ENCODE measurements at places on chromosomes 6 and 20. TPM values are rescaled to one million over a fixed set of nuclear protein-coding genes. Genes with fewer than 3 reads are reported as not detected.

The GTSF1L gene
- total RNA-seq: not detected

The LY6G5C gene
- 1.2 TPM for total RNA-seq

DNA sequence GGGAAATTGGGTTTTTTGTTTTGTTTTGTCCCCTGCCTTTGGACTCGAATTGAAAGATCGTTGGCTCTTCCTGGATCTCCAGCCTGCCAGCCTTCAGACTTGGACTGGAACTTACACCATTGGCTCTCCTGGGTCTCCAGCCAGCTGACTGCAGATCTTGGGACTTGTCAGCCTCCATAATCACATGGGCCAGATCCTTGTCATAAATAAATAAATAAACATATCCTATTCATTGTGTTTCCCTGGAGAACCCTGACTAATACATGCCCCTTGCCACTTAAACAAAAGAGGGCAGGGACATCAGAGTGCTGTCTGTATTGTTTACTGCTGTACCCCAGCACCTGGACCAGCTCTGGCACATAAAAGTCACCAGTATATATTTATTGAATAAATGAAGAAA lies 101.5 kb downstream of the CAP2 start:
- no peak for DNase-seq

GRCh38 chr6:101716810-101717209 lies 323.3 kb downstream of the GRIK2 start:
- DNase-seq: no peak

DNA sequence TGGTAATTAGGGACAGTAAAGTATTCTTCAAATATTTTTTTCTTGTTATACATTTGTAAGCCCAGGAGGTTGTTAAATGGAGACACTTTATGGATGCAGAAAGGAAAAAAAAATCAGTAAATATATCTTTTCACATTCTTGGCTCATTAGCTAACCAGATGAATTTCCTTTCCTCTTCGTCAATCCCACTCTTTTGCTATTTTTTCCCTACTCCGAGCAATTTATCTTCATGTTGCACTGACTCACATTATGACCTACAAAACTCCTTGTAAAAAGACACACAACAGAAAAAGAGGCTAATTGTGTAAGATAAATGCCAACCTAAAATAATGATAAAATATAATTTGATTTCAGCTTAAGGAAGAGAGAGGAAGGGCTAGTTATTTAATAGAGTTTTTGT lies 472.9 kb upstream of the ZNF337 start:
- no peak for DNase-seq

GRCh38 chr20:46364670-46365486 lies 41.5 kb downstream of the ELMO2 start:
- DNase-seq: no peak

DNA sequence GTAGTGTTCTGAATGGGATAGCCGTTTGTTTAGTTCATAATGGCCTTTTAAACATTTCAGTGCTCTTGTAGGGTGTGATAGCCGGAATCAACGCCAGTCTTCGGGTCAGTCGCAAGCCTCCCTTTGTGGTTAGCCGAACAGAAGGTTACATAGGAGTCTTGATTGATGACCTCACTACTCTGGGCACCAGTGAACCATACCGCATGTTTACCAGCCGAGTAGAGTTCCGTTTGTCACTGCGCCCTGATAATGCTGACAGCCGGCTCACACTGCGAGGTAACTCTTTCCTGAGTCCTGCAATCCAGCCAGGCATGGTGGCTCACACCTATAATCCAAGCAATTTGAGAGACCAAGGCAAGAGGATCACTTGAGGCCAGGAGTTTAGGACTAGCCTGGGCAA lies 20.4 kb downstream of the MTO1 start:
- DNase-seq: no peak

GRCh38 chr6:169171951-169172350 lies 81.7 kb downstream of the THBS2 start:
- DNase-seq: no peak

Measured in aorta (tissue), 5 donors.